ENCODE measurements at places on chromosomes 12 and 14.

DNA sequence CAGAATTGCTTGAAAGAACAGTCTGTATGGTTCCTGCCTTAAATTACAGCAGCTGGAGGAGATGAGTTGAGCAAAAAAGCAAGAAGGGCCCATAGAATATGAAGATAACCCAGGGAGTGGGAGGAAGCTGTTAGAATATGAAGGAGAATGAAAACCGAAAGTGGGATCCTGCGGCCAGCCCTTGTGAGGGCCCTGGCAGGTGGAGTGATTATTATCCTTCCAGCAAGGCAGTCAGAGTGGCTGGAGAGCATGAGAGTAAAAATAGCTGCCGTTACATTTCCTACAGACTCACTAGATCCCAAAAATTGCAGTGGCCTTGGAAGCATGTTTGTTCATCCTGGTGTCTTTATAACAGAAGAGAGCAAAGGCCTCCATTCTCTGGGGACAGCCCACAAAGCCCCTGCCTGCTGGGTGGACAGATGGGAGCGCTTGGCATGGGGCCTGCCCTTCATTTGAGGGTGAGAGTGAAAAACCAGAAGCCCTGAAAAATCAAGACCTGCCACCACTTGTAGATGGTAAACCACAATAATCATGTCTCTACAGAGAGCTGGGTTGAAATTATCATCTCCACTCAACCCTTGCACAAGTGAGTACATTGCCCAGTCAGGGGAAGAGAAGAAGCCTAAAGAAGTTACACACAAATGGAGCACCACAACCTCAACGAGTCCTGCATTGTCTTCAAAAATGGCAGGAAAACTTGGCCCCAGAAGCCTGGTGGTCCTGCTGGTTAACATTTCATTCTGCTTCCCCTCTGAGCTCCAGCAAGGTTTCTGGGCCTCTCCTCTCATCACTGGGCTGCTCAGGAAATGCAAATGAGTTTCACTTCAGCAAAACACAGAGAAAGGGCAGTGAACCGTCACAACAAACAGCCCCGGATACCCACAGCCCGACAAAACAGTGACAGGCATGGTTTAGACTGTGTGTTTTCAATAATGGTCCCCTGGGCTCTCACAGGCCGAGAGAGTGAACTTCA is 20.5 kb downstream of the ZDHHC22 start:
- DNase-seq: peak; percentile 90

GRCh38 chr12:29625359-29625953 is 128.0 kb upstream of the OVCH1 start:
- DNase-seq: no peak

DNA sequence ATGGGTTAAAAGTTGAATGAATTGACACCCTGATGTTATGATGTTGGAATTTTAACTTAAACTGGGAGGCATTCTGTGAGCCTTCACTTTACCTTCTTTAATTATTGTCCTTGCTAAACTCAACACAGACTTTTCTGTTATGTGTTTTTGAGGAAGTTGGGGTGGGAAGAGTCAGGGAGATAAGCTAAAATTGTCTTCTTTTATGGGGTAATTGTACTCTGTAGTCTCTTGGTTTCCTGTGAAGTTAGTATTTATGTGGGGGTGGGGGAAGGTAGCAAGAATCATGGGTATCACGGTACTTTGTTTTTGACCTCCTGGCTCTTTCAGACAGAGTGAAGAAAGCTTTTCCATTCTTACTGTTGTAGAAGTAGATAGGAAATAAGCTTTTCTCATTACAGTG is 32.9 kb downstream of the RAB21 start:
- no peak for DNase-seq

GRCh38 chr12:89547101-89547500 is 21.3 kb upstream of the POC1B start:
- DNase-seq: no peak

DNA sequence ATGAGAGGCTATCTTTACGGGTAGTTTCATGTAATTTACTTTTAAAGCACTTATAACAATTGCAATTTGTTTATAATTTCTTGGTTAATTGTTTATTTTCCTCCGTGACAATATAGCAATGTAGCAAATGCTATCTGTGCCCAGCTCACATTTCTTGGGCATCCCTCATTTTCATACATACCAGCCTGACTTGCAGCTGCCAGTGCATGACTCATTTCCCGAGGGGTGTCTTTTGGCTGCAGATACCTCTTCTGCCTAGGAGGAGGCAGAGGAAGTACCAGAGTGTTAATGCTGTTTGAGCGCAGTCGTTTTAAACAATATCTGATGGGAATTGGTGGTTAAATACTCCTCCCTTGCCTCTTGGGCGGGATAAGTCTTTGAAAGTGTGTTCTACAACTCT is 104.2 kb upstream of the ABCD2 start:
- peak; percentile 77 for DNase-seq
